ENCODE measurements at places on chromosomes 2 and 18.
A peak's percentile ranks its signal among the peaks of the same experiment; 100 is the strongest.

DNA sequence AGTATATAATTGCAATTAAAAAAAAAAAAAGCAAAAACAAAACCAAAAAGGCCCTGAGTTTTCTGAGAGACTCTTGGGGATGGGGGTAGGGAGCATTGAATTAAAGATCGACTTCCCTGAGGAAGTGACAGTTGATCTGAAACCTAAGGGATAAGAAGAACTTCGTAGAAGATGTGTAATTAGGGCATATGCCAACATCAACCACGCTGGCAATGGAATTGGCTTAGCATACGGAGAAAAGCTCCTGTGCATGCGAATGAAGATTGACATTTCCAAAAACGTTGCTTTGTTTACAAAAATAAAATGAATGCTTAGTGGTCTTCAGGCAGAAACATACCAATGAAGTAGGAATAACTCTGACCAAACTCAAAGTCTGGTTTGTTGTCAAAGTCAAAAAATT, 307.6 kb upstream of the ZNF521 start:
- DNase-seq: no peak

DNA sequence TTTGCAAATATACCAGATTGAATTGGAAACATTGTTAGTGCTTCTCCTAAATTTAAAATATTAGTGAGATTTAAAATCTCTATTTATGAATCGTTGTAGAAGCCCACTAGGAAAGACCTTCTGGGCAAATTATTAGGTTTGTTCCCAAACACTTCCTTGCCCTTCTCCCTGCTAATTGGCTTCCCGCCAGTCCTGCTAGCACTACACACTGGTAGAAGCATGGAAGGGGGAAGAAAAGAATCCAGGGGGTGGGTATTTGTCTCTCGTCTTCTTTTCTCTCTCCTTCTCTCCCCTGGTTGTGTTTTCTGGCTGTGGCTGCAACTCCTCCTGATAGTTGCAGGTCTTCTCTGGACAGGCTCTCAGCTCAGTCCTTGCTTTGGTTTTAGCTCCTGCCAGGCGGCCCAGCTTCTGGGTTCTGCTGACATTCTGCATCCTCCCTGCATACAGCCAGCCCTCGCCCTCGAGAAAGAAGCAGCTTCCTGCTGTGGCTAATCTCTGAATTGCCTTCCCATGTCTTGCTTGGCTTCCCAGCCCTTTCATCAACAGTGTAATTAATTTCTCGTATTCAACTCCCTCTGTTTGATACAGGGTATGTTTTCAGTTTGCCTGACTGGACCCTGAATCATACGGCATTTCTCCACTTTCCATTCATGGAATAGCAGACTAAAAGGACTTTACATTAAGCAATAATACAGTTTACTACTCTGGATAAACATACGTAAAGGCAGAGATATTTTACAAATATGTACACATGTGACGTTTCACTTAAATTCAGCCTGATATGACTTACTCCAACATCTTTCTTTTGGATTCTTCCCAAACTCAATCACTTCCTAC, 6.9 kb upstream of the PARD3B start:
- no peak for DNase-seq

DNA sequence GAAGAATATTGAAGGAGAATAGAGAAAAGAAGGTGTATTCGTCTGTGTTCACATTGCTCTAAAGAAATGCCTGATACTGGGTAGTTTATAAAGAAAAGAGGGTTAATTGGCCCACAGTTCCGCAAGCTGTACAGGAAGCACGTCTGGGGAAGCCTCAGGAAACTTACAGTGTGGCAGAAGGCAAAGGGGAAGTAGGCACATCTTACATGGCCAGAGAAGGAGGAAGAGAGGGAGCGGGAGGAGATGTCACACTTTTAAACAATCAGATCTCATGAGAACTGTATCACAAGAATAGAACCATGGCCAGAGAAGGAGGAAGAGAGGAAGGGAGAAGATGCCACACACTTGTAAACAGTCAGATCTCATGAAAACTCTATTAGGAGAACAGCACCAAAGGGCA, 159.6 kb upstream of the TPO start:
- no peak for DNase-seq

DNA sequence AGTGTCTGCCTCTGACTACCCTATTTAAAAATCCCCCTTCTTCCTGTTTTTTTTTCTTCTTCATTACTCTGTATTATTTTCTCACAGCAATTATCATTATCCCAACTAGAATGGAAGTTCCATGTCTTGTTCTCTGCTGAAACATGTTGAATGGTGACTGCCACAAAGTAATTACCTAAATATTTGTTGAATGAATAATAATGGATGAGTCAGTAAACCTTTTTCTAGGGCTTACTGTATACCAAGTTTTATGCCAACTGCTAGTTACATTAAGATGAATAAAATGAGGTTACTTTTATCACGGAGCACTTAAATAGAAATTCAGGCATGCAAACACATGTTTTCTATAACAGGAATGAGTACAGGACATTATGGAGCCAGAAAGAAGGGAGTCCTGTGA, 490.6 kb downstream of the THSD7B start:
- no peak for DNase-seq

DNA sequence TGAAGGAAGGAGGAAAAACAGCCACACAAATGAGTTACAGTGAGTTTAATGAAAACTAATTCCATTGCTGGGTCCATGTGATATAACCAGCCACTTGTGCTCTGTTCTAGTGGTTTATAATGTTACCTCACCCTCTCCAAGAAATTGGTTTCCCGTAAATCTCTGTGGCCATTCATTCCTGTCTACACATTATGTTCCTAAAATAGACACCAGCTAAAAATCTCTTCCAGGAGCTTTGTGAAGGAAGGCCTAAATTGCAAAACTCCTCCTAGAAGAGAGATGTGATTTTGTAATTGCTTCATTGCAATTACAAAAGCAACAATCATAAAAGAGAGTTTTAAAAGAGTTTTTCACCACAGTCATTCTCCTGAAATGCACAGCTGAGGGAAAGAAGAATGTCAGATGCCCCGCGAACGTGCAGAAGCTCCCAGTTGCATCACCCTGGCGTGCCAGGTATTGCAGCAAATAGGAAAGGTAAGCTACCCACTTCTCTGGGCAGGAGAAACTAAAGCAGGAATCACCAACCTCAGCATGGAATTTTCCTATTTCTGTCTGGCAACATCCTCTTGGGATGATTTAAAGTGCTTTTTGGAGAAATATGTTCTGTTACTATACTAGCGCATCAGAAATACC, 1.7 kb downstream of the SCN1A start:
- DNase-seq: no peak

GRCh38 chr2:101127319-101128056, 23.7 kb downstream of the TBC1D8 start:
- DNase-seq: no peak

GRCh38 chr2:11990576-11990975, 244.1 kb downstream of the LPIN1 start:
- no peak for DNase-seq

DNA sequence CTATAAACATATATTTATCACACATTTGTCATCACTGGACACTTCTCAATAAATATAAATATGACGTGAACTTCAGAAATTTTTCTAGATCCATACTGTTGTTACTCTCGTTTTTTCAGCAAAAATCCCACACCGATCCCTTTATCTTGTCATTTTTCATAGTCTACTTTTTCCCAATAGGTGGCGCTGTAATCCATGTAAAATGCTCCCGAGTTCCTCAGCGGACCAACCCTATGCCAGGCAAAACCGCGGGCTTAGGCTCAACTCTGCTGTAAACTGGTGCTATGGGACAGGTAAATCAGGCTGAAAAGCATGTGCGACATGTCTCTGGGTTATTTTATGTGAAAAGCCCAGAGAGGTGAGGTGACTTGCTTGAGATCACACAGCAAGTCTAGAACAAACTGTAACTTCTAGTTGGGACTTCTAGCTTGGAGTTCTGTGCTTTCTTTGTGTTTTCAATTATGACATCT, 104.0 kb downstream of the COBLL1 start:
- peak; percentile 54 for DNase-seq

- no peak for DNase-seq
Observed at GRCh38 chr2:97656129-97656755, 7.6 kb downstream of the ACTR1B start.

DNA sequence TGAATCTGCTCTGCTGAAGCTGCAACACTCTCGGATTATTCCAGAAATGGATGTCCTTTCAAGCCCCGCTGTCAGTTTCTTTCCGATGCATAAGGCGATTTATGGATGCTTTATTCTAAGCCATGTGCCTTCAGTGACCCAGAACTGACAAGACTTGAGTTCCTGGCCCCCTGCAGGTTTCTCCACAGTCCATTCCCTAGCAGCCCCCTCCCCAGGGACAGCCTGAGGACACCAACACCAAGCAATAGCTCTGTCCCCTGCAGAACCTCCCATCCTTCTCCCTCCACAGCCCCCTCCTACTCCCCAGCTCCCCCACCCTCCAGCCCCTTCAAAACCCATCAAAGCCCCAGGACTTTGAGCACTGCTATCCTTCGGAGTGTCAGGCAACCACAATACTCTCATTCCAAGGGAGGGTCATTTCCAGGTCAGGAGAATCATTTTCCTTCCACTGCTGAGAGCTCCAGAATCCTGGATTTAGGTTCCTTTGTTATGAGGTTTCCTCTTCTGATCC, 24.6 kb upstream of the SPP2 start:
- no peak for DNase-seq

DNA sequence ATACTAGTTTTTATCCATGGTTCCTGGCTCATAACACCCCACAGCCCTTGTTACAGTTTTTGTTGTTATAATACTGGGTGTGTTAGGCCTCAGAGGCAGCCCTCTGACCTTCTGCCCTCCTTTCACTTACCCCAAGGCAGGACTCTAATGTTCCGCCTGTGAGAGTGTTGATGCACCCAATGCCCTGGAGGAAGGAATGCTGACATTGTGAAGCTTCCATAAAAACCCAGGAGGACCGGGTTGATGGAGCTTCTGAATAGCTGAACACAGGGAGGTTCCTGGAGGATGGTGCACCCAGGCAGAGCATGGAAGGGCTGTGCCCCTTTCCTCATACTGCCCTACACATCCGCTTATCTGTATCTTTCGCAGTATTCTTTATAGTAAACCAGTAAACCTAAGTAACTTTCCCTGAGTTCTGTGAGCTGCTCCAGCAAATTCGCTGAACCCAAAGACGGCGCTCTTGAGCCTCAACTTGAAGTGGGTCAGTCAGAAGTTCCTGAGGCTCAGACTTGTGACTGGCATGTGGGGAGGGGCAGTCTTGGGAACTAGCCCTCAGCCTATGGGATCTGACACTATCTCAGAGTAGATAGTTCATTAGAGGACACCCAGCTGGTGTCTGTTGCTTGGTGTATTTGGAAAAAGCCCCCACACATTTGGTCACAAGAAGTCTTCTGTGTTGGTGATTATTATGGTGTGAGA, 10.4 kb downstream of the STON1 start:
- DNase-seq: no peak

DNA sequence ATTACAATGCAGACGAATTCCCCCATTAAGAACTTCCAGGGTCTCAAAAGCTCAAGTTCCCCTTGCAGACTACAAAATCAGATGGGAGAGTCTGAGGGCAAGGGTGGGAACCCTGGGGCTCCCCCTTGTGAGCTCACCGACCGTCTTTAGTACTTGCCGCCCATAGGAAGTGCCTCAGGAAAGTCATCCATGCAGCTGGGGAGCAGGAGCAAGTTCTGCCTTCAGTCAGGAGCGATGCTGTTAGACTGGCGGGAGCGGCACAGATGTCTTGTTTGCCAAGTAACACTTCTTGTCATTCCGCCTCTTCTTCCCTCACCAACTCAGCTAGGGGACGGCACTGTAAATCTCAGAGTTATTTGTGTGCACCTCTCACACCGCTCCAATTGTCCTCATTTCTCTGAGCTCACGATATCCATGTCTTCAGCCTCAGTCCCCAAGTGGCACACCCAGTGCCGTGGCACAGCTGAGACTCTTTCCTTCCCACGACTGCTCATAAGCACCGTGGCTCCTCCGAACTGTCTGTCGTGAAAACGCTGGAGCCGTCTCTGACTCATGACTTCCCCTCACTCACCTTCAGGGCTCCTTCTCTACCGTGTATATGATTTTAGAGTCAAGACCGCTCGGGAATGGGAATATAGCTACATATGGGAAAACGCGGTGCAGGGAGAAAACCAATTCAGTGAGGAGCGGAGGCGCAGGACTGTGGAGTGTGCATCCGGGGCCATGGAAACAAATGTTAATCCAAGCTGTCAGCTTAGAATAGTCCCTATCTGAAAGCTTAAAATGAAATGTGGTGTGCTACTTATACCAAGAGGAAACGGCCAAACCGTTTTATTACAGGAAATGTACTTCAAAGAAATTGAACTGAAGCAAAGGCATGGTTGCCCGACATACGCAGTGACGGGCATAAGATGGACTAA, 34.0 kb downstream of the UXS1 start:
- DNase-seq: no peak

DNA sequence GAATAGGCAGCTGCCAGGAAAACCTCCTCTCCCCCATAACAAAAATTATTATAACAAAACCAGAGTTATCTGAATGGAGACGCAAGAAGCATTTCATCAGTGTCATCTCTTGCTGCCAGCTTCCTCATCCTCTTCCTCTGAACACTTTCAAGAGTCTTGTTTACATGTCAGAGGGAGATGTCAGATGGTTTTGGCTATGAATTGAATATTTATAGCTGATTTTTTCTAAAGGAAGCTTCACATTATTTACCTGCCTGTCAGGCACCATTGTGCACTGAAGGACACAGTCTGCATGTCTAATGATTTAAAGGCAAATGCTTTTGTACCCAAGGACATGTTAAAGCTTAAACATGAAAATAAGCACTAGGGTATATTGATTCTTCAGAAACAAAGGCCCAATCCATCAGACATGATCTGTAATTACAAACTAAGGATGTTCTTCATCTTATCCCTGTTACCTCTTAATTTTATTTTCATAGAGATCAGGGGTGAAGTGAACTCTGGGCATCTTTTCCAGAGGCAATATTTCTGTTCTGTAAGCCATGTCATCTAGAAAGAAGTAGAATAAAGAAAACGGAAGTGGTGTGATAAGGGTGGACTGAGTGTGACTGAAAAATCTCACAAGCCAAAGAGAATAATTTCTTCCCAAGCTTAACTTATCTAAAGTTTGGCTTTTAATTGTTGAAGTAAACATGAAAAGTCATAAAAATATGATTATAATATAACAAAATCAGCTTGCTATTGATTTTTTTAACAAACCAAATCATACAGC, 168.7 kb downstream of the ANKRD44 start:
- no peak for DNase-seq

GRCh38 chr2:46248171-46248570, 49.0 kb upstream of the EPAS1 start:
- DNase-seq: no peak

DNA sequence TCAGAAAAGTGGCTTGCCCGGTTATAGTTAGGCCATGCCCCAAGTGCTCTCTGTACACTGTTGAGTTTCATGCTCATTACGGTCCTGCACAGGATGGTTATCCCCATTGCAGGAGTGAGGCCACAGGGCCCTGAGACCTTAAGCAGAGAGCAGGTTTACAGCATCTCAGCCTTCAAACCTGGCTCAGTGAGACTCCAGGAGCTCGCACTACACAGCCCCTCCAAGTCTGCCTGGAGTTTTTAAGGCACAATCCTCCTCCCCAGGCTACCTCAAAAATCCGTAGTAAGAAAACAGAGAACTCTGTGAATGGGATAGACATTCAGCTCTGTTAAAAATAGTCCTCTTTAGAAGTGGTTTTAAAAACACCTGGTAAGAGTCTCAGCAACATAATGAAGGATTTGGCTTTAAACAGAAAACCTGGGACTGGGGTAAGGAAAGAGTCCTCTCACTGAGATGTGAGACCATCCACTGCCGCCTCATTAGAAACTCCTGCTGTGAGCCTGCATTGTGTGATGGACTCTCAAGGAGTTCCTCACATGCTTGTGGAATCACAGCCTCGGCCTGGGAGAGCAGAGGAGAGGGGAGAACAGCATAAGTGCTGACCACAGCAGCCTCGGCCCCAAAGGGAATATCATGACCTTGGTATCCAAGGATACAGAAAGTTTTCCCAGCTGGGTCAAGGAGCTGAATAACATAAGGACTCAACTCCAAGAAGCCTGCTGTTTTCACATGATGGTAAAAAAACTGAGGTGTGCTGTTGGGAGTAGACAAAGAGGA, 214.8 kb downstream of the ATAD2B start:
- DNase-seq: no peak
